ENCODE measurements at places on chromosomes 6 and 20. TPM values are rescaled to one million over a fixed set of nuclear protein-coding genes. Genes with fewer than 3 reads are reported as not detected.

DNA sequence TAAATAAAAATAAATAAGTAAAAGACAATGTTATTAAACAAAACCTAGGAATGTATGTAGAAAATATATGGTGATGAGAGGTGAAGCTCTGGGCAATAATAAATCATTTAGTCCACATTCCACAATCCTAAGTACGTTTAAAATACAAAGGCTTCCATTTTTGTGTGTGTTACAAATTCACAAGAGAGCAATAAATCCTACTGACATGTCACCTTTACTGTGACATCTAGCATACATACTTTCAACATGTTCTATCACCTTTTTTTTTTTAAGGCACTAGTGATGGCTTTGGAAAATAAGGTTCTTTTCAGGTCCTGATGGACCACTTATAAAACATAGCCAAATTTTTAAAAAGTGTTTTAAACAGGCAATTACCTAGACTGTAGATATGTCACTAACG, 12.0 kb downstream of the REV3L start:
- no peak overlapping the region for H3K4me3 ChIP-seq
- no peaks in the 10 kb centered on the region for H3K36me3 ChIP-seq
- DNase-seq: no peak
- H3K4me1 ChIP-seq: no peaks in the 10 kb centered on the region
- no peaks in the 10 kb centered on the region for H3K27me3 ChIP-seq

DNA sequence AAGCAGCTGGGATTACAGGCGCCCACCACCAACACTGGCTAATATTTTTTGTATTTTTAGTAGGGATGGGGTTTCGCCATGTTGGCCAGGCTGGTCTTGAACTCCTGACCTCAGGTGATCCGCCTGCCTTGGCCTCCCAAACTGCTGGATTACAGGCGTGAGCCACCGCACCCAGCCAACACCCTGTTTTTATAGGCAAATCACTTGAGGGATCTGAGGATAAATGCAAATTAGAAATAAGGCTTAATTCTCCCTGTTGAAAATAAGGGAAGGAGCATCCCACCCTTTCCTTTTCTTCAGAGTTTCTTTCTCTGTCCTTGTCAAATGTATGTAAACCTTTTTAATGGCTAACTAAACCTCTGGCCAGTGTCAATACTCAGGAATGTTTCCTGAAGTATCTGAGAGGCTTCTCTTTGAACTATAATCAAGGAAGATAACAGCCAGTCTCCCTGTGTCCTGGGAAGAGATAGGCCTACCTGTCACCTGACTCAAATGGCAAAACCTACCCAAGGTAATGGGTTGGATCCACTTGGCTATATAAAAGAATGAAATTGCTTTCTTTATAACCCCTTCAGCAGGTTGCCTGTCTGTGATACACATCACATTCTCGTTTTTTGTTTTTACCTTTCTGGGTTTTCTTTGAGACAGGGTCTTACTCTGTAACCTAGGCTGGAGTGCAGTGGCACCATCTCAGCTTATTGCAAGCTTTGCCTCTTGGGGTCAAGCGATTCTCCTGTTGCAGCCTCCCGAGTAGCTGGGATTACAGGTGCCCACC, 64.5 kb upstream of the TNFAIP3 start:
- no peak overlapping the region for H3K27ac ChIP-seq
- DNase-seq: no peak
- H3K36me3 ChIP-seq: no peaks in the 10 kb centered on the region
- no peaks in the 10 kb centered on the region for H3K27me3 ChIP-seq
- H3K4me3 ChIP-seq: no peak overlapping the region
- H3K4me1 ChIP-seq: no peaks in the 10 kb centered on the region

- H3K27ac ChIP-seq: no peak overlapping the region
- H3K27me3 ChIP-seq: no peaks in the 10 kb centered on the region
- H3K4me3 ChIP-seq: no peak overlapping the region
- H3K36me3 ChIP-seq: no peaks in the 10 kb centered on the region
- DNase-seq: no peak
These were observed 633.1 kb downstream of the CDH26 start for GRCh38 chr20:60591172-60591799.

Gene OR2B6
- total RNA-seq: not detected

GRCh38 chr20:62887152-62887859, 25.7 kb upstream of the TCFL5 start:
- H3K27ac ChIP-seq: no peak overlapping the region
- no peaks in the 10 kb centered on the region for H3K27me3 ChIP-seq
- H3K4me3 ChIP-seq: no peak overlapping the region
- peak; percentile 51 for DNase-seq
- peaks cover 37% of the 10 kb centered on the region for H3K36me3 ChIP-seq

DNA sequence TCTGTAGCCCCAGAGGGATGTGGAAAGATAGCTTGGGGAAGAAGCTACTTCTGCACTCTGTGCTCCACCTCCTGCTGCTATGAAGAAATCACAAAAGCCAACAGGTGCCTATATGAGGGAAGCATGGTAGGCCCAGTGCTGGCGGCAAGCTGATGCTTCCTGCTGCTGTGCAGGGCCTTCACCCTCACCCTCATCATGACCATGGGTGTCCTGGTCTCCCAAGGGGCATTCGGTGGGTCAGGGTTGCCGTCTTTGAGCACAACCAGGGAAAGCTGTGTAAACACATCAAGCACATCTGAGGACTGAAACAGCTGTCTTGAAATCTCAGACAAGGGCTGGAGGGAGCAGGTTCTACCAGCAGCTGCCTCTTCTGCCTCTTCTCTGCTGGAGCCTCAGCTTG, 184.0 kb downstream of the FNDC1 start:
- H3K4me3 ChIP-seq: no peak overlapping the region
- no peaks in the 10 kb centered on the region for H3K27me3 ChIP-seq
- no peaks in the 10 kb centered on the region for H3K4me1 ChIP-seq

Gene ROS1
- not detected for total RNA-seq

DNA sequence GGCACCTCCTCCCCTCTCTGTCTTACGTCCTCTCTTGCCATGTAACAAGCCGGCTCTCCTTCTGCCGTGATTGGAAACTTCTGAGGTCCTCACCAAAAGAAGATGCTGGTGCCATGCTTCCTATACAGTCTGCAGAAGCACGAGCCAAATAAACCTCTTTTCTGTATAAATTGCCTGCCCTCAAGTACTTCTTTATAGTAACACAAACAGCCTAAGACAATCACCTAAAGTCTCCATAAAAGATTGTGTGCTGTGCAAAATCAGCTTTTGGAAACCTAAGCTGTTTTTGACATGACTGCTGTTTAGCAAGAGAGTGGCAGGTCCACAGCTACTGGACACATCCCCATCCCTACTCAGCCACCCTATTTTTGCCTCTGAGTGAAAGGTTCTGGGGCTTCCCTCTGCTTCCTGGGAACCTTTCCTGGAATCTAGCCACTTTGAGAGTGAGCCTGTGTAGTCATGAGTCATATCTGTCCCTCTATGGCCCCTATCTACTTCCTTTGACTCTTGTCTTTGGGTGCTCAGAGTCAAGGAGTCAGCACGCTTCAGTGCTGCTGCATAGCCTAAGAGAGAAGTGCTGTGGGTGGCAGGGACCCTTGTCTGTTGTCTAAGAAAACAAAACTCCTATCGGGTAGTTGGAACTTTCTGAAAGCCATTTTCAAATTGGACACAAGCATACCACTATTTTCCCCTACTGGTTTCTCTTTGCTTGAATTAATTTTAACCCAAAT, 110.0 kb downstream of the PPP1R14C start:
- H3K27ac ChIP-seq: no peak overlapping the region
- H3K4me3 ChIP-seq: no peak overlapping the region
- no peaks in the 10 kb centered on the region for H3K27me3 ChIP-seq
- no peak for DNase-seq
- H3K36me3 ChIP-seq: no peaks in the 10 kb centered on the region
- H3K4me1 ChIP-seq: no peaks in the 10 kb centered on the region

DNA sequence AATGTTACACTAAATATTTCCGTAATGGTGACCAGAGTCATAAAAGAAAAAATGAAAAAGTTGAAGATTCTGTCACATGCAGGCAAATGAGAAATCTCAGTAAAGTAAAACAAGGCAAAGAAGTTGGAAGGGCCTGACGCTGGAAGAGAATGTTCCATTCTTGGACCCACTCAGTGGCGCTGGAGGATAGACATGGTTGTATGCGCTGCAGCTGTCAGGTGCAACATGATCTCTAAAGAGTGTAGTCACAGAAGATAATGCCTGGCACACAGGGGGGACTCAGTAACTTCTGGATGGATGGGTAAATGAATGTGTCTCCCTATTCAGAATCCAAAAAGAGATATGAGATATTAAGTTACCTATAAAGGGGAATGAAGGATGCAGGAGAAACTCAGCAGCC, 116.3 kb downstream of the FAXC start:
- H3K4me3 ChIP-seq: no peak overlapping the region
- DNase-seq: no peak
- H3K36me3 ChIP-seq: no peaks in the 10 kb centered on the region
- peaks cover 2% of the 10 kb centered on the region for H3K27me3 ChIP-seq
- H3K27ac ChIP-seq: no peak overlapping the region
- H3K4me1 ChIP-seq: peaks cover 3% of the 10 kb centered on the region

Gene DSP
- 74.7 TPM for total RNA-seq

Gene BANF2
- not detected for total RNA-seq

GRCh38 chr6:144601221-144601620, 316.1 kb downstream of the UTRN start:
- H3K27ac ChIP-seq: no peak overlapping the region
- no peaks in the 10 kb centered on the region for H3K36me3 ChIP-seq
- H3K27me3 ChIP-seq: no peaks in the 10 kb centered on the region
- H3K4me1 ChIP-seq: no peaks in the 10 kb centered on the region
- no peak for DNase-seq
- H3K4me3 ChIP-seq: no peak overlapping the region

GRCh38 chr6:163739408-163739725, 324.8 kb downstream of the QKI start:
- no peaks in the 10 kb centered on the region for H3K4me1 ChIP-seq
- H3K4me3 ChIP-seq: no peak overlapping the region
- H3K36me3 ChIP-seq: no peaks in the 10 kb centered on the region

DNA sequence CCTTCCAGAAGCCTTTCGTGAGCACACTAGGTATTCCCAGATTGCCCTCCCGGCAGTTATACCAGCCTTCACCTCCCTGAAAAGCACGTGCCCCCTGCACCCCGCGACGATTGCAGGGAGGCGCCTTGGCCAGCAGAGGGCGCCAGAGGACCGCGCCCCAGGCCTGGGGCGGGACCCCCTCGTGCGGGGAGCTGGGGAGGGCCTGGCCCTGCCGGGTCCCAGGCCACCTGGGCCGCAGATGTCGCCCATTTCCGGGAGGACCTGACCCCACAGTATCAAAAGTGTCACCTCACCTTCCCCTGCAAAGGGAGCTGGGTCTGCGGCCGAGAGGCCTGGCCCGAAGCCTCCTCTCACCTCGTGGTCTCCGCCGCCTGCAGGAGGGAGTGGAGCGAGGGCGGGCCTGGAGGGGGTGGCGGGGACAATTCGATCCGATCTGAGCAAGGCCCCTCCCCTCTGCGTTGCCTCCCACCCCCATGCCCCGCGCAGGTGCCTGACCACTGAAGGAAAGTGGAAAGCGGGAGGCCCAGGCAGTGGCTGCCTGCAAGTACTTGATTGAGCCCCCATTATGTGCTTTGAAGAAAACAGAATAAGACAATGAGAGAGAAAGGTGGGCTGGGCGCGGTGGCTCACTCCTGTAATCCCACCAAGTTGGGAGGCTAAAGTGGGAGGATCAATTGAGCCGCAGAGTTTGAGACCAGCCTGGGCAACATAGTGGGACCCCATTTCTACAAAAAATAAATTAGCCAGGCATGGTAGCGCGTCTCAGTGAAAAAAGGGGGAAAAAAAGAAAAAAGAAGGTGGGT, 3.5 kb upstream of the SNAI1 start:
- H3K4me1 ChIP-seq: peaks cover 17% of the 10 kb centered on the region
- peak overlapping the region; percentile 30 for H3K4me3 ChIP-seq
- no peak overlapping the region for H3K27ac ChIP-seq
- DNase-seq: peak; percentile 79
- H3K27me3 ChIP-seq: no peaks in the 10 kb centered on the region
- H3K36me3 ChIP-seq: no peaks in the 10 kb centered on the region

DNA sequence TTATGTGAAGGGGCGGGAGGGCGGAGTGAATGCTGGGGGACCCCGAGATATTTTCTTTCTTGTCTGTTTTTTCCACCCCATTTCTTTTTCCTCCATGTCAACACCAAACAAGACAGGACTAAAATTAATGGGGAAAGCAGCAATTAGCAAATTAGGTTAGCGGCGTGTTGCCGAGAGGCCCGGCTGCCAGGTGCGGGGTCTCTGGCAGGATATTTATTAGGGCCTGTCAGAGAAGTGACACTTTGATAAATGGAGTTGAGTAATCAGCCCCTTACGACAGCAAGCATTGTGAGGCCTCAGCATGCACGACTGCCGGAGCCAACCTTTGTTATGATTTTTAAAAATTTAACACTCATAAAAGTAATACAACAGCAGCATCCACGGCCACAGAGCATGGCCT, 193.8 kb downstream of the DHX35 start:
- no peaks in the 10 kb centered on the region for H3K4me1 ChIP-seq
- no peak overlapping the region for H3K27ac ChIP-seq
- H3K27me3 ChIP-seq: no peaks in the 10 kb centered on the region
- no peak overlapping the region for H3K4me3 ChIP-seq
- no peaks in the 10 kb centered on the region for H3K36me3 ChIP-seq

GRCh38 chr20:2767768-2768631, 32.4 kb downstream of the CPXM1 start:
- no peaks in the 10 kb centered on the region for H3K27me3 ChIP-seq
- no peak overlapping the region for H3K27ac ChIP-seq
- H3K36me3 ChIP-seq: no peaks in the 10 kb centered on the region
- no peak for DNase-seq
- H3K4me1 ChIP-seq: peaks cover 5% of the 10 kb centered on the region

DNA sequence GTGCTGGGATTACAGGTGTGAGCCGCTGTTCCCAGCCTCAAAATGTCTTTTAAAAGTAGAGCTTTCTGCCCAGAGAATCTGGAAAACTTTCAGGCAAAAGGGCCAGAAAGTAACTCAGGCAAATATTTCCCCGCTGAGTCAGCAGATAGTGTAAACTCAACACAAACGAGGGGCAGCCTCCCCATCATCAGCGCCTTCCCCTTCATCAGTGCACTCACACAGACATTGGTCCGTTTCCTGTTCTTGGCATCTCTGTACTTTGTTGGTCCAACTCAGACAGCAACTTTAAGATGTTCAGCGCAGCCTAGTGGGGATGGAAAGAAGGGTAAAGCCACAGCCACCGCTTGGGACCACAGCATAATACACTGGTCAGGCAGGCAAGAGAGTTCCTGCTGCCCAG, 69.5 kb downstream of the CSE1L start:
- H3K4me1 ChIP-seq: no peaks in the 10 kb centered on the region
- no peaks in the 10 kb centered on the region for H3K27me3 ChIP-seq
- DNase-seq: no peak
- H3K4me3 ChIP-seq: no peak overlapping the region
- peaks cover 76% of the 10 kb centered on the region for H3K36me3 ChIP-seq

Gene ENPP1
- total RNA-seq: 53.1 TPM

Gene SLC26A8
- total RNA-seq: 0.09 TPM

DNA sequence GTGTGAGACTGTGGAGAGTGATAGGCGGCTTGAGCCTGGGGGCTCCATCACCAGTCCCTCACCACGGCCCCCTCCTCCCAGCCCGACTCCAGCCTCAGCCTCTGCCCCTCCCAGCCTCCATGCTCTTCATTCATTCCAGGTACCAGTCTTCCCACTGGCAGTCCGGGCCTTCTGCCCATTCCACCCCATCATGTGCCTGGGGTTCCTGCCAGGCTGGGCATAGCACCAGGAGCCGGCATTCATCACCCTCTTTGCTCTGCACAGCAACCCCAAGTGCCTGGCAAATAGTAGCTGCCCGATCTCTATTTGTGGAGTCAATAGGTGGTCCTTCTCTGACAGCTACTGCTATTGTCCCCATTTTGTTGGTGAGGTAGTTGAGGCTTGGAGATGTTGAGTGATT, 39.6 kb upstream of the GTSF1L start:
- peaks cover 3% of the 10 kb centered on the region for H3K27me3 ChIP-seq
- H3K27ac ChIP-seq: no peak overlapping the region
- no peak for DNase-seq
- no peak overlapping the region for H3K4me3 ChIP-seq
- no peaks in the 10 kb centered on the region for H3K4me1 ChIP-seq
- H3K36me3 ChIP-seq: no peaks in the 10 kb centered on the region

Gene ZSCAN23
- total RNA-seq: 0.42 TPM
